ENCODE measurements at places on chromosomes 6 and 20.
A peak's percentile ranks its signal among the peaks of the same experiment; 100 is the strongest.

DNA sequence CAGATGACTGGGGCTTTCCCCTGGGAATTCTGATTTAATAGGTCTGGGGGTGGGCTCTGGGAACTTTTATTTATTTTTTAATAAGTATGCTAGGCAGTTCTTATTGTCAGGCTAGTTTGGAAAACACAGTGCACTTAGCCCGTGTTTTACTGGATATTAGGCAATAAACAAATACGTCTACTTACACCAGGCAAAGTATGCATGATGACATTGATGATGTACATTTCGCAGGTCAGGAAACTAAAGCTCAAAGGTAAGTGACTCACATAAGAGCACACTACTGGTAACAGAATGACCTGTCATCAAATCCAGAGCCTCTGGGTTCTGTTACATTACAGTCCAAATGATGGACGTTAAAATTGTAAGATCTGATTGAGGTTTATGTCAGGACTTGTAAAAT, 144.4 kb upstream of the EXOC2 start:
- DNase-seq = no peak

GRCh38 chr6:167116109-167116837, 6.6 kb upstream of the CCR6 start:
- no peak for DNase-seq

DNA sequence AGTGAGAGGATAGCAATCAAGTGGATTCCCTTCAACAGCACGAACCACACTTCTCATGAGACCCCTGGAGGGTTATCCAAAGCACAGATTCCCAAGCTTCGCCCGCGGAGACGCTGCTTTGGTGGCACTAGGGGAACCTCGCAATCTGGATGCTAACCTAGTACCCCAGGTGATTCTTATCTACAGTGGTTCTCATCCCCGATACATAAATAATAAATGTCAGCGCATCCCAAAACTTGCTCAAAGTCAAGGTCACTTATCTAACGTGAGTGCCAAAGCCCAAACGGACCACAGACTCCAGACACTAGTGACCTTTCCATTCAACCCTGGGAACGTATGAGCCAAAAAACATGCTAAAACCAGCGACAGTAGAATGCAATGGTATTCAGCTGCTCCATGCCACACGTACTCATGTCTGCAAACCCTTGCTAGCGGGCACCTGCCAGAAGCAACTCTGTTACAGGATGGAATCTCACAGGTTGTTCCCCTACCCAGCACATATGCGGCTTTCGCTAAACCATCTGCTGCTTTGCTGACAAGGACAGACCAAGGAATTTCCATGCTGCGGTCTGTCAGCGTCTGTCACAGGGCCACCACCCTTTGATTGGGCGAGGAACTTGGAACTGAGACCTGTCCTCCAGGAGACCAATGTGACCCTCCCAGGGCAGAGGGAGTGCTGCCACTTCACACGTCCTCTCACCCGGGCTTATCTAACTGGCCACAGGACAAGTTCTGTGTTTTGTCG, 16.8 kb downstream of the MYLK4 start:
- DNase-seq = no peak

DNA sequence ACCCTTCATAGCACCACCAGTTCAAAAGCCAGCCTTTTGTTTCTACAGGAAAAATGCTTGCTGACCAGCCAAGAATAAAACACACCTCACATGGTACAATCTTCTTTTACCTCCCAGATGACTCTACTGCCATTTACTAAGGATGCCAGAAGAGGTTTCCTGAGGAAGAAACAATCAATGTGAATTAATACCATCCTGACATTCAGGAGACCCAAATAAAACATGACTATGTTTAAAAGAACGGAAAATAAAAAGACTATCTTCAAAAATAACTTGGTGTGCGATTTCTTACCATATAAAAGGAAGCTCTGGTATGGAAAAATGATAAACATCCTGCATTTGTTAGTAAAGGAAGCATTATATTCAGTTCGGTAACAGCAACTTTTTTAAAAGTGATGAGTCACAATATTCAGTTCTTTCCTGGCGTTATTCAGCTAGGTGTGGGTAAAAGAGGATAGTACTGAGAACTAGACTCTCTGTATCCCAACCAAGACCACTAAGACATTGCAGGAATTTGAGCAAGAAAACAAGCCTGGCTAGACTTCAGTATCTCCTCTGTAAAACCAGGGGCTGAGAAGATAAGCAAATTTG, 16.3 kb downstream of the COL21A1 start:
- DNase-seq = no peak

- DNase-seq = no peak
Measured at GRCh38 chr20:50019466-50020256, 36.9 kb downstream of the SNAI1 start.

DNA sequence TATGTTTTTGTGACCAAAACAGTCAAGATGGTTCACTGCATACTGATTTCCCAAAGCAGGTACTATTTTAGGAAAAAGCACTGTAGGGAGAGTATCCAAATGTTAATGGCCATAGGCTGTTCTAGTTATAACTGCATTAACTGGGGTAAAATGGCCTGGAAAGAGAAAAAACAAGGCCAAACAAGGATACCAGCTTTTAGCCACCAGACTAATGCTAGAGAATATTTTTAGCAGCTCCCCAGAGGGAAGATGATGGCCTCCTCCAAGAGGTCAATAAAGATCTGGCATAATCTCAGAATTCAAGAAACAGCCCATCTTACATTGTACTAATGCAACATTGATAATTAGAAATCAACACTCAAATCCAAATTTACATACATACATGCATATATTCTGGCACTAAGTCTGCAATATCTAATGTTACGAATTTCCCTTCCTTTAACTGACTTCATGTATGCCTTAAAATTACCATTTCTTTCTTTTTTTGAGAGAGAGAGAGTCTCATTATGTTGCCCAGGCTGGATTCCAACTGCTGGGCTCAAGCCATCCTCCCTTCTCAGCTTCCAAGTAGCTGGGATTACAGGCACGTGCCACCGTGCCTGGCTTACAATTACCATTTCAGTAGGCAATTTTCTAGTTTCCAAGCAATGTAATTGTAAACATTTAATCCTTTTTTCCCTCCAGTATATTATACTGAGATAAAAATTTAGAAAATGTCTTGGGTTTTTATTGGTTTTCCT, 9.3 kb downstream of the COX7A2 start:
- DNase-seq = no peak

- no peak for DNase-seq
Measured at GRCh38 chr6:105746130-105746505, 340.0 kb upstream of the PRDM1 start.

DNA sequence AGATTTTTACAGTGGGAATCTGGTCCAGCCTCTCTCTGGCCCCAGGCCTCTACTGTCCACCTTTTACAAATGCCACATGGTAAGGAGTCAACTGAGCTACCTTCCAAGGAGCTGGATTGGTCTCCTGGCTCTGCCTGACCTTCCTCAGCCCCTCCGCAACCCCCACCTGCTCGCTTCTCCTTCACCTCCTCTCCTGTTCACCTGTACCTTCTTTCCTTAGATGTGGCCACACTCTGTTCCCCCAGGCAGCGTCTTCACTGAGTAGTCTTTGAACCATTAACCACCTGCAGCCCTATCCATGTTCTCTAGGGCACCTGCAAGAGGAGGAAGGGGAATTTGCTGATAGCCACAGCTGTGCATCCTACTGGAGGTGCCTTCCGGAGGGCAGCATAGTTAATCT, 55.3 kb upstream of the DDR1 start:
- DNase-seq = no peak

DNA sequence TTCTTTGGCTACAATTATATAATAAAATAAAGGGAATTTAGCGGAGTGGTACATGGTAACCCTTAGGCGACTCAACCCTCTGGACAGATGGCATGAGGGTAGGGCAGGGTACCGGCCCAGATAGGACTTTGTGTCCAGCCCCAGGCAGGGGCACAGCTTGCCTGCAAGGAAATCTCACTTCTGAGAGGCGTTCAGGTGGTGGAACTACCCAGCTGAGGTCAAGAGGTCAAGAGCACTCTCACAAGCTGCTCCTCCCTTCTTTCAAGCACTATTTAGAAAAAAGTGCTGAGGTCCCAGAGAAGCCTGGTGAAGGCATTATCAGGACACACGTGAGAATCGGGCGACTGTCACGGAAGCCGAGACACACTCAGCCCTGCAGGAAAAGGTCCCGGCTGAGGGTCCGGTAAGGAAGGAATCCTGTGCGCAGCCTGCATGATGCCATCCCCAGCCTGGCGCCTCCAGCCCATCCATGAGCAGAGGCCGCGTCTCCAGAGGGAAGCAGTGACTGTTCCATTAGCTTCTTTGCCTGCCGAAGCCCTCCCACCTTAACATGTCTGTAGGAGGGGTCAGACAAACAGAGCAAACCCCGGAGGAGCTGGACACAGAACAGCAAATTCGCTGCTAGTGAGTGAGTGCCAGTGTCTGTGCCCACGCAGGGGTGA, 54.8 kb downstream of the WDR27 start:
- DNase-seq = no peak

DNA sequence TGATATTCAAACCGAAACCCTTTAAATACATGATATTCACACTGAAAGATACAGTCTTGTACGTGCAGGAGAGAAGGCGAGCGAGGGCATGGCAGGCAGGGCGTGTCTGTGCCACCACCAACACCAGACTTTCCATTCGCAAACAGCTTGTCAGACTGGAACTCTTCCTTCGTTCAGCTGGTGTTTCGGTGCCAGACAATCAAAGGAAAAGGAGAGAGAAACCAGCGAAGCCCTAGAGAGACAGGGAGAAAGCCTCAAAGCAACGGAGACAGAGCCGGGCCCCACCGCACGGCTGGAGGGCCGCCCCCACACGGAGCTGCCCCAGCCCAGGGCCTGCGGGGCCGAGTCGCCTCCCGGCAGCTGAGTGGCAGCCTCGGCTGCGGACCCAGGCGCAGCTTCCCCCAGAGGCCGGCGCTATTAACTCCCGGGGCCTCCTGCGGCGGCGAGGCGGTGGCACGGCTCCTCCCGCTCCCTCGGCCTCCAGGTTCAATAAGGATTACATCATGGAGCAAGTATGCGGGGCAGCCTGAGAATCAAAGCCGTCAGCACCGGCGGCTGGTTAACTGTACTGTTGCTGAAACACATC, 32.1 kb upstream of the NR2E1 start:
- DNase-seq = peak; percentile 30
